ENCODE measurements at places on chromosomes 6 and 20.

DNA sequence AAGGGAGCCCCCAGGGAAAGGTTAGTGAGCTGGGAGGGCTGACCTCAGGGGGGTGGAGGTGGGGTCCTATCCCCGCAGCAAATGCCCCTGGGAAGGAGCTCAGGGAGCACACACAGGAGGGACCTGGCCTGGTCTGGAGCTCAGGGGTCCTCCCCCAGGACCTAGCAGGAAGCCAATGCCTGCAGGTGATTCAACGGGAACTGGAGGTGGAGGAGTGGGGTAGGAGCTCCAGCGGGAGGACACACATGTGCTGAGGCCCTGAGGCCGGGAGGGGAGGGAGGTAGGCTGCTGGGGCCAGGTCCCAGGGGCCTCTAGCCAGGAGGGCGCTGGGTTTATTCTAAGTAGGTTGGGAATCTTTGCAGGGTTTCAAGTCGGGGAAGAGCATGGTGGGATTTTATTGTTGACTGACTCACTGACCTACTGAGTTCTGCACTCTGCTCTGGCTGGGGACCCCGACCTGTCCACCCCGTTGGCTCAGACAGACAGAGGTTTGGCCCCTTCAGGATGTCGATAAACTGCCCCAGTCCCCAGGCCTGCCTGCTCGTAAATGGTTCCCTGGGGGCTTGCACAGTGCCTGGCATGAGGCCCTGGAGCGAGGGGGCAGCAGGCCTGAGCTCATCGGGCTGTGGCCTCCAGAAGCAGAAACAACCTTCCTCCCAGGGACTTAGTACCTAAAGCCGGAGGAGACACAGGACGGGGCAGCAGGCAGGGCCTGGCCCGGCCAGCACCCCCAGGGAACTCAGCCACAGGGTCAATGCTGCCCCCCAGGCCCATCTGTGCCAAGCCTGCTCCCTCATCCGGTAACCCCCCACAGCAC lies 62.3 kb downstream of the RIPOR3 start:
- DNase-seq: no peak

DNA sequence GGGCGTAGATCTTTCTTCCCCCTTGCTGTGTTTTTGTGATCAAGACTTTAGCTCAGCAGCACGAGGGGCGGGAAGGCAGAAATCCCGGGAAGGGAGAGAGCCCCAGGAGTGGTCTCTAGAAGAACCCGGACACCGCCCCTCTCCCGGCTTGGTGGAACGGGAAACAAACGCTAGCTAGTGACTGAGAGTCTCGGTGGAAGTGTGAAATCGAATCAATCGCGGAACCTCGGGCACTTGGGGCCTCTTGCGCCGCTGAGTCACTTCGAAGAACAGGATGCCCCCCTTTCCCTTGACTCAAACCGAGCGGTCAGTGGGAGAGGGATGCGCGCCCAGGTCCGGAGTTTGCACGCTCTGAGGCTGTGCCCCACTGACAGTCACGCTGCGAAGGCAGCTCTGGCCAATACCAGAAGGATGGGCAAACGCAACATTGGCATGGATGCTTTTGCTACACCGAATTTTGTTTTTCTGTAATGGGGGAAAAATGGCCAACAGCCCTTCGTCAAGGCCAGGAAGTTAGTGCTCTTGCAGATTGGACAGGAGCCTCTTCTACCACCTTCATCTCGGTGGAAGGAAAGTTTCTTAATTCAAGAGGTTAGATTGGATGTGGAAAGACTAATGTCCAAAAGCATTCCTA lies 1.6 kb upstream of the OLIG3 start:
- DNase-seq: no peak

DNA sequence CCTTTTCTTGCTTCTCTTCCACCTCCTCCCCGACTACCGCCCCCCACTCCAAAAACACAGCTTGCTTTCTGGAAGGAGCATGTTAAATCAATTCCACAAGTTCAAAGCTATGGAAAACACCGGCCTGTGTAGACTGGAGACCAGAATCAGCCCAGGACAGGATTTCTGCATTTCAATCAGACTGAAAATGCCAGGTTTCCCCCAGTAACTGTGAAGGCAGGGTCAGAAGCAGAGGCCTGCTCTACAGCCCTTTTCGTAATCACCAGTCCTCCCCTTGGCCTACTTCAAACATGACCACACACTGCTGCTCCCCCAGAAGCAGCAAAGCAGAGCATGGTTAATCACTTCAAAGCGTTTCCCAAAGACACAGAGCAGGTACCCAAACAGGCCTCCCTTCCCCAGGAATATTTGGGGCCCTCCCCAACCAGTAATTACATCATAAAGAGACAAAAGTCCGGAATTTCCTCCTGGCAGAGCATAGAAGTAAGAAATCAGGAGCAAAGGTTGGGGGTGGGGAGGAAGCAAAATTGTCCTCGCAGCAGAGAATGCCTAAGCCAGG lies 38.4 kb downstream of the ZMYND8 start:
- no peak for DNase-seq

- DNase-seq: no peak
These were observed 75.5 kb downstream of the TBC1D7 start for GRCh38 chr6:13252790-13253189.

DNA sequence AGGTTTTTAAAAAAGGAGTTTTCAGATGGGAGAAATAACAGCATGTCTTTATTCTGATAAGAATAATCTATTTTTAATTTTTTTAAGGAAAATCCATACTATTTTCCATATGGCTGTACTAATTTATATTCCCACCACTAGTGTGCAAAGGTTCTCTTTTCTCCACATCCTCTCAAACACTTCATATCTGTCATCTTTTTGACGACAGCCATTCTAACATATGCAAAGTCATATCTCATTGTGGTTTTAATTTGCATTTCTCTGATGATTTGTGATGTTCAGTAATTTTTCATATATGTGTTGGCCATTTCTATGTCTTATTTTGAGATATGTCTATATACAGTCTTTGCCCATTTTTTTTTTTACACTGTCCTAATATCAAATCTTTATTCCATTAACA lies 280.6 kb upstream of the RUNX2 start:
- no peak for DNase-seq

DNA sequence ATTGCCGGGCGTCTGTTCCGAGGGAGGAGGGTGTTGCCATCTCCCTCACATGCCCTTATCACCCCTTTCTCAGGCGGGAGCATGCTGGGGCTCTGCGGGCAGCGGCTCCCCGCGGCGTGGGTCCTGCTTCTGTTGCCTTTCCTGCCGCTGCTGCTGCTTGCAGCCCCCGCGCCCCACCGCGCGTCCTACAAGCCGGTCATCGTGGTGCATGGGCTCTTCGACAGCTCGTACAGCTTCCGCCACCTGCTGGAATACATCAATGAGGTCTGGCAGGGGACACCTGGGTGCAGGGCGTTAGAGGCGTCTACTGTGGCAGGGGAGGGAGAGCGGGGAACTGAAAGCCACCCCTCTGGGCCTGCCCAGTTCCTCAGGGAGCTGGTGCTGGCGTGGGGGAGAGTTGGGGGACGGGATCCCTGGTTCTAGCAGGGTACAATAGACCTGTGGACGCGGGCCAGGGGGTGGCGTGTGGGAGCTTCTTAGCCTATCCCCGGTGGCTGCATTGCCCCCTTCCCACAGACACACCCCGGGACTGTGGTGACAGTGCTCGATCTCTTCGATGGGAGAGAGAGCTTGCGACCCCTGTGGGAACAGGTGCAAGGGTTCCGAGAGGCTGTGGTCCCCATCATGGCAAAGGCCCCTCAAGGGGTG lies 697 bp downstream of the PPT2 start:
- DNase-seq: peak; percentile 43

DNA sequence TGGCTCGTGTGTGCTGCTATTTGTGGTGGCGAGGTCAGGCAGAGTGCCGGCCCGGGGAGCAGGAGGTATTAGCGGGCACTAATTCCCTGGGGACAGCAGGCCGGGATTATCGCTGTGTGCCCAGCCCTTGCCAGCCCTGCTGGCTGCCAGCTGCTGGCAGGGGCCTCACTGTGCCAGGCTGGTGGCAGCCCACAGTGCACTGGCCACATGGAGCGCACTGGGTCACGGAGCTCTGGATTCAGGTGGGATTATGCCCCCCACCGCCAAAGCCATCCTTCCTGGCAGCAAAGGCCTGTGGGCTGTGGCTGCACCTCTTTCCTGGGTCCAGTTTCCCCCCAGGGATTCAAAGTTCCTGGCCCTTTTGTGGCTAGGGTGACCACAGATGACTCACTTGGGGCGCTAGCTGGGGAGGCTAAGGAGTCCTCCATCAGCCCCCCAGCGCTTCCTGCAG lies 59.7 kb downstream of the YTHDF1 start:
- DNase-seq: no peak

DNA sequence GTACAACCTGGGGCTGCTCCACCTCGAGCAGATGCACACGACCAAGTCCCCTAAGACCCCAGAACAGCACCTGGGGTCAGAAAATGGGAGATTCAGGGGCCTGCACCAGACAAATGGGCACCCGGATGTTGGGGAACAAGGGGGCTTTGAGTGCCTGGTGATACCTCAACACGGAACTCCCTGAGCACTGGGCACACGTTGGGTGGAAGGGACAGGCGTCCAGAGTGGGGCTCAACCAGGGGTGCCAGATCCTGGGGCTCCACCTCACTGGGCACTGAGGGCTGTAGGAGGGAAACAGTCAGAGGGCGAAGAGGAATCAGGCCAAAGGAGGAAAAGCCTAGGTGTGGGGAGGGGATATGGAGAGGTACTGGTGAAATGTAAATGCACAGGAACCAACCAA lies 33.5 kb upstream of the SPAG4 start:
- no peak for DNase-seq

- no peak for DNase-seq
These were observed 281.5 kb downstream of the TSHZ2 start for GRCh38 chr20:53253668-53254067.

DNA sequence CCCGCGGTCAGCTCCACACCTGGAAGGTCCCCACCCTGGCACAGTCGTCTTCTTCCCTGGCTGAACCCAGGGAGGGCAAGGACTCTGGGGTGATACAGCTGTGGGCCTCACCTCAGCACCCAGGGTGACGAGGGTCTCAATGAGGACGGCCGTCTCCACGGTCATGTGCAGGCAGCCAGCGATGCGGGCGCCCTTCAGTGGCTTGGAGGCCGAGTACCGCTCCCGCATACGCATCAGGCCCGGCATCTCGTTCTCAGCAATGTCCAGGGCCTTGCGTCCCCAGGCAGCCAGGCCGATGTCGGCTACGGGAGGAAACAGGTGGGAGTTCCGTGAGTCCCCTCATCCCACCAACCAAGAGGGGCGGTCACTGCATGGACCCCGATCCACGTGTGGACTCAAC lies 7.9 kb downstream of the AHCY start:
- no peak for DNase-seq

- DNase-seq: no peak
These were observed 96.4 kb downstream of the ISM1 start for GRCh38 chr20:13317439-13317838.

DNA sequence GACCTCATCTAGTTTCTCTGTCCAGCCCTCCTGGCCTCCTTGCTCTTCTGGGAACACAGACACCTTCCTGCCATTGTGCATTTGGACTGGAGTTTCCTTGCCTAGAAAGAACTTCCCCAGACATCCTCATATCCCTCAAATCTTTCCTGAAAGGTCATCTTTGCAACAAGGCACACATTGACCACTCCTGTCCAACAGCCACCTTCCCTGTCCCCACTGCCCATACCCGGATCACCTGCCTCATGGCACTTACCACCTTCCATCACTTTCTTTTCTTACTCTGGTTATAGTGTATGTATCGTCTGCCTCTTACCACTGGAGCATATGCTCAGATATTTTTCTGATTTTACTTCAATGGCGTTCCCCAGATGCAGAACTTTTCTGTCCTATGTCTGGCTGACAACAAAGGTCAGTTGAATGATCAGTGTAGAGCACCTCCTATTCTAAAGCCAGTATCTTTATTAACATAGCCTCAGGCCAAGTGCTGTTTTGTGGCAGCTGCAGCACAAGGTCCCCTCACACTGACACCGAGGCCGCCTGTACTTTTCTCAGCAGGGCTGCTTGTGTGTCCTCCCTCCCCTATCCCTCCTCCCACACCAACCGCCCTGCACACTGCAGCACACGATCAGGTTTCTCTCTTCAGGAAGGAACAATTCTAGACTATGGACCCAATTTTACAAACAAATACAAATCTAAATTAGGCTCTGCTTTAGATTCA lies 4.1 kb downstream of the HLA-C start:
- DNase-seq: no peak

DNA sequence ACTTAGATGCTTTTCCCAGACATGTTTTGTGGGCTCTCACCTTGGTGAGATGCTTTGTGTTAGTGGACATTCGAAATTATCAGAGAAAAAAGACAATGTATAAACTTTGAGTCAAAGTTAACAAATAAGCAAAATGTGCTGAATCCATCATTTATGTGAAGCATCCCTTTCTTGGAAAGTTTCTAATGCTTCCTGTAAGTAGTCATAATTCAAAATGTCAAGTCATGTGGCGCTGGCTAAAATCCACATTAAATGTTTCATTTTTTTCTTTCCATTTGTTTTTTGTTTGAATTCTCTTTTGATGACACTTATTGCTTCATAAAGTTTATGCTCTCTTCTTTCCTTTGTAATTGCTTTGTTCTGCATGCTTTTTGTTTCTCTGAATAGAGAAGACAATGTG lies 107.2 kb upstream of the CENPW start:
- no peak for DNase-seq

- DNase-seq: peak; percentile 65
These were observed 592 bp upstream of the CDYL start for GRCh38 chr6:4775494-4776130.

DNA sequence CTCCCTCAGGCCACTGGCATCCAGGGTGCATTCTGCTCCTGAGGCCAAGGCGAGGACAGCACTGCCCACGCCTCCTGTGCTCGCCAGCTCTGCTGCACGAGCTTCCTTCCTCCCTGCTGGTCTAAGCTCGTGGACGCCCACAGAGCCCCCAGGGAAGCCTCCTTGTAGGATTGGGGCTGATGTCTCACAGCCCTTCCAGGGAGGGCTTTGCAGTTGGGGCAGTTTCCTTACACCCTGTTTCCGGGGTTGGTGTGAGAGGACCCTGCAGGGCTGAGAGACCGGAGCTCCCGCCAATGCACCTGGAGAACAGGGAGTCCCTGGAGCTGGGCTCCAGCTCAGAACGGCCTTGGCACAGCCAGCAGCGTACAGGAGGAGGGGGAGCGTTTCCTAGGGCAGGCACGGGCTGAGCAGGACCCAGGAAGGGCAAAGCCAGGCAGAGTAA lies 172.4 kb upstream of the PDE10A start:
- no peak for DNase-seq

DNA sequence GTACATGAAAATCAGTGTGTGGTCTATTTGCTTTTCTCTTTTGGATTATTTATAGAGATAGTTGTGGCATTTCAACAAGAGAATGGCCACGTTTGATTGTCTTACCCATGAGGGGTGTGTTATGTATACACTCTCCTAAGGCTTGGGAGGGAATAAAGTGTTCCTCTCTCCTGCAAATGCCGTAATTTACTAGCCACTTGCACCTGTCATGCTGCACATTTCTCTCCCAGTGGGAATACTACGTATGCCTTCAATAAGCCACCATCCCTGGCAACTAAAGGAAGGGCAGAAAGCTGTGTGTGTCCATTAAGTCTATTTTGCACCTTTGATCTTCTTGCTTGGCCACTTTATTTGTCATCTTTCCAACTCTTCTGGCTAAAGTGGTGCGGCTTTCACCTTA lies 541.2 kb downstream of the QKI start:
- no peak for DNase-seq

DNA sequence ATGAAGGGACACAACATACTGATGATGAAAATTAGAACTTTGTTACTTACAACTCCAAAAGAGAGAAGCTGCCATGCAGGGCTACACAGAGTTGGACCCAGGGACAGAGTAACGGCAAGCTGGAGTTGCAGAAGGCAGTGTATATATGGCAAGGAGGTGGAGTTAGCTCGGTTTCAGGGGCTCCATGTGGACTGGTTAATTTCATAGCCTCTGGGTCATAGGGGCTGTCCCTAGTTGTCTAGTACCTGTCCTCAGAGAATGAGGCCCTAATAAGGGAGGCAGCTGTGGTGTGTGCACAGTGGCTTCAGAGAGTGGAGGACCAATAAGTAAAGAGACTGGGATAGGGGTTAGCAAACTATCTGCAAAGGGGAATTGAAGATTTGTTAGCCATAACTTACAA lies 7.9 kb upstream of the ZSCAN12 start:
- DNase-seq: no peak
